Activated T-cell treated with anti-CD3 and anti-CD28 coated beads, Interleukin-2, amount 50 U/mL, for 72 hours (primary cell): ENCODE measurements at places on chromosomes 7 and 10. TPM values are rescaled to one million over a fixed set of nuclear protein-coding genes. Genes with fewer than 3 reads are reported as not detected.

The FAM131B gene
- 3.1 TPM for total RNA-seq

DNA sequence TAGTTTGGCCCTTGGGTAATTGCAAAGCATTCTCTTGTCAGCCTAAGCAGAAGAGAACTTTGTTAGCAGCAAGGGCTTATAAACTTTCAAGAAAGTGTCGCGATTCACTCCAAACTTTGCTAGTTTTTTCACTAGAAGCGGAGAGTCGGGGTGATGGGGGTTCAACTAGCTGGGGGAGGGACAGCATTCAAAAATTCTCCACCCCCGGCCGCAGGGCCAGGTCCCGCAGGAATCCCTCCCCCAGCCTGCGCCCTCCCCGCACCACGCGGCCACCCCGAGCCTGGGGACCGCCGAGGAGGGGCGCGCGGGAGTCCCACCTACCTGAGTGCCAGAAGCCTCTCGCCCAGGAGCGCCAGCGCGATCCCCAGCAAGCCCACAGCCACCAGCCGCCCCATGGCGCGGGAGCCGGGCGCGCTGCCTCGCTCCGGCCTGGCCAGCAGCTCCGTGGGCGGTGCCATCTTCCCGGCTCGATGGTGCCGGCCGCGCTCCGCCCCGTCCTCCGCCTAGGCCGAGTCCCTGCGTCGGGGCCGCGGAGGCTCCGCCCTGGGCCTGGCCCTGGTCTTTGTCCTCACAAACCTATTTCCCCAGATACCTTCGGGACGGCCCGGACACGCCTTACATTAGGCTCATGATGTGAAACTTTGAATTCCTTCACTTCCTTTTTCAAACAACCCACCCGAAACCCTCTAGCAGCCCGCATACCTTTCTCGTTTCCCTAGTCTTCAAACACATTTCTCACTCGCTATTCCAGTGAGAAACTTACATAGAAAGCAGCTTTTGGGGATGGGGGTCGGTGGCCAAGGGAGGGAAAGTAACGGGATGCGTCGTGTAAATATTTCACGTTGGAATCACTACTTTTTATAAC lies at the start of gene PON2:
Gene PON2 (minus strand): TSS at position 472 of the 865 bp plus-strand sequence. CDS start 77 bp downstream, at position 395.
- no peaks in the 10 kb centered on the region for H3K27me3 ChIP-seq

- no peak overlapping the region for H3K4me3 ChIP-seq
- H3K27ac ChIP-seq: no peak overlapping the region
- H3K4me1 ChIP-seq: no peaks in the 10 kb centered on the region
- no peak for DNase-seq
- H3K36me3 ChIP-seq: no peaks in the 10 kb centered on the region
Measured at GRCh38 chr10:75972491-75973276, 541.3 kb downstream of the LRMDA start.

DNA sequence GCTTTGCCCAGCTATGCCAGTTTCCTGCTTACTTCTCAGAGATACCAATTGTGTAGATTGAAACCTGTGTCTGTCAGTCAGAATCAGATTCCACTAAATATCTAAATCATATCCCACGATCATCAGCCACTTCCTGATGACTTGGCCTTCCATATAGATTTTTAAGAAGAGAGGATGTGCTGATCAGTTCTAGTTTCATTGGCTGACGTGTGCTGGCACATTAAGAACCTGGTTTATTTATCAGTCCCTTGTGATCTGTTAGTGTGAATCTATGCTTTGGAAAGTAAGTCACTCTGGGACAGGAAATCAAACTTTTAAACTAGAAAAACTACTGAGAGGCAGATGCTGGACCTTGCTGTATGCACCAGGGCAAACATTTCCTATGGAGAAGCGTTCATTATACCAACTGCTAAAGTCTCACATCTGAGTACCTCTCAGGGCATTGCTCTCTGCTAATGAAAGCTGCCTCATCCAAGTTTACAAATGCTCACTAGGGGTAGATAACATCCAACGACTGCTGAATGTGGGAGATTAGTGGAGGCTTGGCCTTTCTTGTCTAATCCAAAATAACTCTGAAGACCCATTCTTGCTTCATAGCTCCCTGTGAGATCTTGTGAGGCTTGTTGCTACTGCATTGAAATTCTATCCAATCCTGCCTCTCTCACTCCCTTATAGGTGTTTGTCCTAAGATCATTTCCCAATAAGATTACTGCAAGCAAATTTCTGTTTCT lies 109.1 kb downstream of the ARL4A start:
- no peaks in the 10 kb centered on the region for H3K4me1 ChIP-seq
- no peaks in the 10 kb centered on the region for H3K27me3 ChIP-seq
- H3K27ac ChIP-seq: peak overlapping the region; percentile 21
- H3K4me3 ChIP-seq: no peak overlapping the region
